Omental fat pad (tissue), 4 donors: ENCODE measurements at places on chromosomes 11 and 22. TPM values are rescaled to one million over a fixed set of nuclear protein-coding genes. Genes with fewer than 3 reads are reported as not detected.
A peak's percentile ranks its signal among the peaks of the same experiment; 100 is the strongest.

DNA sequence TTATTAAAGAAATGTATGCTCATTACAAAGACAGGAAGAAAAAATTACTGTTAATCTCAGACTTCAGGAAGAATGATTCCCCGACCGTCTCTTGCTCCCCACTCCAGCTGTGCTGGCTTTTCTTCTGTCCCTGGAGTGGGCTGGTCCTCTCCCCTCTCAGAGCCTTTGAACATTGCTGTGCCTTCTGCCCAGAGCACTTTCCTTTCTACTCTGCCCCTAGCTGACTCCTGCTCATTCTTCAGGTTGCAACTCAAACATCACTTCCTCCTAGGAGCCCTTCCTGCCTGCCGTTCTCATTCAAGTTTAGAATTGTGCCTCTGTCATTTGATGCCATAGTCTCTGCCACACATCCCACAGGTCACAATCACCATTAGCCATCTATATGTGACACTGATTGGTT lies 329.5 kb downstream of the MIAT start:
- no peak for DNase-seq

GRCh38 chr11:36007127-36007655 lies 63.3 kb downstream of the LDLRAD3 start:
- DNase-seq: no peak

DNA sequence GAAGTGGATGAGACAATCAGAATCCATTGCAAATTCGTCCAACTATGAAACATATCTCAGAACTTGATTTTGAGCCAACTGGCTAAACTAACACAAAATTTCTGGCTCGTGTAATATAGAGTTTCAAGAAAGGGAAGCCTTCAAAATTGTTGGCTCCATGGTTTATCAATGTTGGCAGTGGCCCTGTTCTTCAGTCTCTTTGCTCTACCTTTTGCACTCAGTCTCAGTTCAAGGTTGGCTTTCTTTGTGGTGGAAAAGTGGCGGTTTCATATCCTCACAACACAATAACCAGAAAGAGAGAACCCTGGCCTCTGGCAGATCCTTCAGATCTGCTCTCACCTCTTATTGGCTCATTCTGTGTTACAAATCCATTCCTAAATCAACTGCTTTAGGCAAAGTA lies 473.8 kb upstream of the API5 start:
- no peak for DNase-seq

DNA sequence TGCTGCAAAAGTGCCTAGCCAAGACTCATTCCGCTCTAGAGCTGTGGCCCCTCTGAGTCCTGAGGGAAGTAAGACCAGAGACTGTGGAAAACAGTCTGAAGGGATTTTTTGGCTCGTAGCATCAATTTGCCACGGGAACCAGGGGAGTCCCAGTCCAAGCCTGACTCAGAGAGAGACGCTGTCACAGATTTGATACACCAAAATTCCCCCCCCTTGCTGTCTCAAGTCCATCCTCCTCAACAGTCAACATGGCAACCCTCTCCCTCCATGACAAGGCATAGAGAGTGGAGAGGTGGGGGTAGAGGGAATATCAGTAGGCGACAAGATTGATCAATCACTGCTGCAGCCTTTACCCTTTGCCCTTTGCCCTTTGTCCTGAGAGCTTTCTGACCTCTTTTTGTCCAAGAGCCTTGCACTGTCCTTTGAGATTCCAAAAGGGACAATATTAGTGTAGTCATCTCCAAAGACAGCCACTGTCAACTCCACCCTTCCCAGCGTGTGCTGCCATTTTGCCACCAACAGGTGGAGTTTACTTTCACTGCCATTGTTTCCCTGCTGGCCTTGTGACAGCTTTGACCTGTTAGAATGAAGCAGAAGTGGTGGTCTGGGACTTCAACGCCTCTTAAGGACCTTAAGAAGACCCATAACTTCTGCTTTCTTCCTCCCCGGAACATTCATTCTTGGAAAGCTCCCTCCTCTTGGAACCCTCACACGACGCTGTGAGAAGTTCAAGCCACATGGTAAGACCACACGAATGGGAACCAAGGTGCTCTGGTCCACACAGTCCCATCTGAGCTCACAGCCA lies 7.3 kb downstream of the SLC15A3 start:
- DNase-seq: no peak

DNA sequence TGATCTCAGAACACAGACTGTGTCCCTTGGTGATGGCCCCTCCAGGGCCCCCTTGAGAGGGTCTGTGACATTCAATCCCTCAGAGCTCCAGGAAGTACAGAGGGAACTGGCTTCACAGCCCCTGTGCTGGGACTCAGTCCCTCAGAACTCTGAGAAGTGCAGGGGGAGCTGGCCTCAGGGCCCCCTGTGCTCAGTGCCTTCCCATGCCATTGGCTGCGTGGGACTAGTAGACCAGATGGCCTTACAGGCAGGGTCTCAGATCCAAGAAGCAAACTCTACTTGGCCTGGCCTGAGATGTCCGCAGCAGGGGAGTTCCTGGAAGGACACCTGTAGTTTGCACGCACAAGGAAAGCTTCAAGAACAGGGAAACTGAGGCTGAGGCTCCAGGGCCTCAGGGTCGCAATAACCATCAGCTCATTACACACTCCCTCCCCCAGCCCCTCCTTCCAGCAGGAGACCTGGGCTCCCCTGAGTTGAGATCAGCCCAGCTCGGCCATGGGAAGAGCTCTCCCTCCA lies 138.4 kb downstream of the BRD1 start:
- no peak for DNase-seq

GRCh38 chr22:35914665-35915476 lies 113.8 kb downstream of the RBFOX2 start:
- no peak for DNase-seq

GRCh38 chr11:122741613-122742300 lies 86.2 kb downstream of the UBASH3B start:
- no peak for DNase-seq

DNA sequence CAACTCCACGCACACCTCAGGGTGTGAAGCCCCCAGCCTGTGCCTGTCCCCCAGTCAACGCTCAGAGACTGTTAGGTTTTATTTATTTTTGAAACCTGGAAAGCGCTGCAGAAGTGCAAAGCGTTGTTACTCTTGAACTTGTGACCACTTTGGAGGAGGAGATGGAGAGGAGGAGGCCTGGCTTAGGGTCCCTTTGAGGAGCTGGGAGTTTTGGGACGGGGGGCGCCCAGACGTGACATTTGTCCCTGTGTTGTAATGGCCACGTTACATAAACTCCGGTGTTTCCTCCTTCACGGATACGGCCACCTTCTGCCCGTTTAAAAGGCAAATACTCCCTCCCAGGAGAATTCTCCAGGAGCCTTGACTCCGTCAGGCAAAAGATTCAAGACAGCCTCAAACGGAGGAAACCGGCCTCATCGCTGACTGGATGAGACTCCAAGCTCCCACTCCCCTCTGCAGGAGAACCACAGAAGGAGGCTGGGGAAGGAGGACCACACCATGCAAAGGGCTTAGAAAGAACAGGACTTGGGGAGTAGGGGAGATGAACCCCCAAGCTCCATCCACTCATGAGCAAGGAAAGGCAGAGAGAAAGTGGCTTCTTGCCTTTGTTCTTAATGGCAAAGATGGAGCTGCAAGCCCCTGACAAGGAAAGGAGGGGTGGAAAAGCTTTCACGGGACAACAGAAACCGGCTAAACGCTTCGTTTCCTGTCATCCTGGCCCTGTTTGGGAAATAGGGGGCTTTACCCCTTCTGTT lies 630 bp downstream of the PIK3IP1 start:
- DNase-seq: no peak

DNA sequence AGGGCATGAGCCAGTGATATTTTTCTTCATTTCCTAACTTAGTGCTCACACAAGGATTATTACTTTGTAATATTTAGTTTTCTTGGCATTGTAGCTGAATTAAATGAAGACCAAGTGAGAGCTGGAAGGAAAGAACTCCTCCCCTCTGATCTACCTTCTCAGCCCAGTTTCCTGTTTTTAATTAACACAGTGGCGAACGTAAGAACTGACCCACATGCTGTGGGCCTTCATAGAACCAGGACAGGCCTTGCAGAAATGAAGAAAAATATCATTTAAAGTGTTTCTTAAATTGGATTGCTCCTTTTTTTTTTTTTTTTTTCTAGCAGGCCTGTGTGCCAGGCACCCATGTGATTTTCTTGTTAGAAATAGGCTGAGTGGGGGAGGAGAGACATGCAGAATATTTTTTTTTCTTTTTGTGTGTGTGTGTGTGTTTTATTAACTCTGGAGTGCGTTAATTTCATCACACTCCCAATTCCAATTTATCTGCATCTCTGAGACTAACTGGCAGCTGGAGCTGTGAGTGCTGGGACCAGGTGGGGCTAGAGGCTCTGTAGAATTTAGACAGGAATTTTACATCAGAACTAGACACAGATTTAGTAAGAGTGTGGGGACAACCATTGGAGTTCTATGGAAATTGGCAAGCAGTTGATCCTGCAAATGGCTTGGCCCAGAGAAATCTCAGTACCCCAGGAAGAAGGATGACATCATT lies 320.5 kb downstream of the DDX10 start:
- DNase-seq: no peak

DNA sequence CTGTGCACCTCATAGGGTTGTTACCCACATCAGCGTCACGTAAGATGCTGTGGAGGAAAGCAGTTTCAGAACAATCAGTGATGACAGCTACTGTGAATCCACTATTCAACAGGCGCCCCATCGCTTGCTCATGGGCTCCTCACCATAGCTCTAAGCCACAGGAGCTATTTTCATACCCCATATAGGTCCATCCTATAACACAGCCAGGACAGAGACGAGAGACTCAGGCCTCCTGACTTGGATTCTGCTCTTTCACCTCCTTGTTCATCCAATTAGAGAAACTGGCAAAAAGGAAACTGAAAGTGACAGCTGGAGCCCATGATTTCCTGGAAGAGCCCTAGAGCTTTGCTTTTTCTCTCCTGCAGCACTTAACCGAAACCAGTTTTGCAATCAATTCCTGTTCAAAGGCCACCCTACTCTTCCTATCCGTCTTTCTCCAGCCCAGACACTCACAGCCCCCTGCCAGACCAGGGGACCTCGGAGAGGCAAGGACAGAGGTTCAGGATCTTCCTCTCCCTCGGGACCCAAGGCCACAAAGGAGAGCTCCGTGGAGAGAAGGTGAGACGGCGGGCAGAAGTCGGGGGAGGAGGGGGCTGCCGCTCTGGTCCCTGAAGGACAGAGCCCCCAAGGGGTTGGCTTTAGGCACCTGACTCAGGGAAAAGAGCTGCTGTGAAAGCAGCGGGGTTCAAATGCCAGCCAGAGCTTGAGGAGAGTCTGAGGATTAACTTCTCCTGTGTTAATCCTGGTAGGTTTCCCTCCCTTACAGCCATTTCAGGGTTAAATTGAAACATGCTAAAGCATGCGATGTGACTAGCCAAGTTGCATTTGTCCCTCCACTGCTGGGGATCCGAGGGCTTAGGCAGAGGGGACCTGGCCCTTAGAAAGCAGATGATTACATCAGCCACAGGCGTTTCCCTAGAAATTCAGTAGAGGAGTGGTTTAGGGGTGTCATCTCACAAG lies at the start of gene APOL6:
Gene APOL6, plus strand, starts transcription at position 381 of the 960 bp plus-strand sequence. CDS start 7,980 bp downstream, outside the sequence.
- no peak for DNase-seq

GRCh38 chr11:2991452-2992233 lies 486 bp downstream of the NAP1L4 start:
- DNase-seq: peak; percentile 29

IL18 gene
- total RNA-seq: 27.7 TPM

TRIM49D2 gene
- total RNA-seq: not detected

KCNK7 gene
- 1.7 TPM for total RNA-seq
